ENCODE measurements at places on chromosomes 3 and 15.

DNA sequence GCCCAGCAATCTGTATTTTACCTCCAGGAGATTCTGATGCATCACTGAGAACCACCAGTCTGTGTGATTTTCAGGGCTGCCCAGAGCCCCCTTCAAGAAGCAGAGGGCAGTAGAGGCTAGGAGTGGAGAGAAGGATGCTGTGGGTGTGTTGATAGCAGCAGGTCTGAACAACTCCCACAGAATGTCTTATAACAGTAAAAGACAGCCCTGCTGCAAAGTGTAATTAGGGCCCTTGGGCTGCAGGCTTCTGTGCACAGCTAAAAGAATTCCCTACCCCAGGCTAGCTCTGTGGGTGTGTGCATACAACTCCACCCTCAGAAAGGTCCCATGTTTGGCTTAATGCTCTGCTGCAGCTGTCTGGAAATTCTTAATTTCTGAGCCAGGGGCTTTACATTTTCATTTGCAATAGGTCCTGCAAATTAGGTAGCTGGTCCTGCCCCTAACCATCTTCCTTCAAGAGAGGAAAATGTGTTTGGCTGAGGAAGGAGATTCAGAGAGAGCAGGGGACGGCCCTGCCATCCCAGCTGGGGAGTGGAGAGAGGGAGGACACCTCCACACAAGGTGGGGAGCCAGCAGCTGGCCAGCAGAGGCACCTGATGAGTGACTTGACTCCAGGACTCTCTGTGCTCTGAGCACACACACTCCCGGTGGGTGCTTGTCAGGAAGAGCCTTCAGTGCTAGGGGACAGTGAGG is 43.2 kb upstream of the RAB6B start:
- DNase-seq, result no peak

DNA sequence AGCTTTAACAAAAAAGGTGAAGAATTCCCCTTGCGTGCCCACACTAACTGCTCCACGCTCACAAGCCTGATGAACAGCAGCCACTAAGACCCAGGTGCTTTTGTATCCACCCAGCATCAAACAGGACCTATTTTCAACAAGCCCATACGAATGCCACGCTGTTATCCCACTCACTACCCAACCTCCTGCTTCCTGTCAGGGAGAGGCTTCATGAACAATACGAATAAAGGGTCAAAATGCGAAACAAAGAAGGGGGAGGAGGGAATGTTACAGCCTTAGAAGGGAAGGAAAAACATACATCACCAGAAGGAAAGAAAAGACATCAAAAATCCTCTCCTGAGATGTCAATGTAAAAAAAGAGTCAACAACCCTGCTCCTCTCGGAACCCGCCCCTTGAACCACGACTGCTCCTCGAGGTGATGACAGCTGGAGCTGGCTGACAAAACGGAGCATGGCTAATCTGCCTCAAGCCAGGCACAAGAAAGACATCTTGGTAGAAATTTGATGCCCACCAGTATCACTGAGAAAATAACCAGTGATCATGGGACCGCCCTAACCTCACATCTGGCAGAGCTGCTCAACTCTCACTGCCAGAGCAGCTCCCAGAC is 9.7 kb downstream of the ERC2 start:
- no peak for DNase-seq

DNA sequence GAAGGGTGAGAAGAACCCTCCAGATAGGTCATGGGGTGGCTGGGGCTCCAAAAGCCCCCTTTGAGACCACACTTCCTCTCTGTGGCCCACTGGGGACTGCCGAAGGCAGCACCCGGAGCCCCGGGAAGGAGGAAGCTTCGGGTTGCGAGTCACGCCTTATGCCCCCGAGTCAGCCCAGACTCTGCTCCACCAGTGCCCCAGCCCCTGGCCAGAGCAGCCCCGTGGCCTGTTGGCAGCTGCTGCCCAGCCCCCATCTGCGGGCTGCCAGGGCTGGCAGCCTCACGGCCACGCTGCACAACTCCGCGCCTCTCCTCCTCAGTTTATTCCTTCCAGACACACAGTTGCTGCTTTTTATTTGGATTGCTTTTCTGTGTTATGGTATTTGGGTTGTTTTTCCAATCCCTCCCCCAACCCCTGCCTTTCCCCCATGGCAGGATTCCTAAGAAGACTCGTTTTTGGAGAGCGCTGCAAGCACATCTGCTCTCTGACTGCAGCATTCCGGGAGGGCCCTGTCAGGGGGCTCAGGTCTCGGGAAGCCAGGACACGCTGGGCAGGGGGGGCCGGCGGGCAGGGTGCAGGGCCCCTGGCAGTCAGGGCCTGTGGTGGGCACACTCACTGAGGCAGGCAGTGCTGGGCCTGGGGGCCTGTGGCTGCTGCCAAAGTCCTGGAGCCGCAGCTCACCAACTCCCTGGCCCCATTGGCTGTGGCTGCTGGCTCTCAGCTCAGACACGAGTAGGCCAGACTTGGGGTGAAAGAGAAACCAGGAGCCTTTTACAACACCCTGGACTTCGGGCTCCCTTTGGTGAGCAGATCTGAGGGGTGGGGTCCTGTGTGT is 20.2 kb downstream of the MAGEF1 start:
- DNase-seq, result no peak

DNA sequence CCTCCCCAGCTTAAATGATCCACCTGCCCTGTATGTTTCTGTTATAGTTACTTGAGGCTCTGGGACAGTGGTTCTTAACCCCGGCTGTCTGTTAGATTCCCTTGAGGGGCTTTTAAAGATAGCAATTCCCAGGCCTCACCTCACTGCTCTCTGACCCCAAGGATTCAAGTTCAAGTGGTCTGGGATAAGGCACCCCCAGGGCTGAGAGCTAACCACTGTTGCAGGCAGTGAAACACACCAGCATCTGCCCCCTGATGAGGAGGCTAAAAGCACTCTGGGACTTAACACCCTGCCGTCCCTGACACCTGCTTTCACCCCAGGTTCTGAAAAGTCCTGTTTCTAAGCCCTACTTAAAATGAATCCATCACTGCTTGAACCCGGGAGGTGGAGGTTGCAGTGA is 103.7 kb downstream of the LRRK1 start:
- DNase-seq, result no peak

GRCh38 chr15:74168711-74169126 is 4.8 kb upstream of the ISLR start:
- no peak for DNase-seq

- no peak for DNase-seq
These were observed at the start of gene UROC1 for GRCh38 chr3:126517291-126517951. Gene UROC1, minus strand, starts transcription at chr3:126517773. Its CDS starts 54 bp downstream, at chr3:126517719.

GRCh38 chr3:2873986-2874385 is 236.2 kb downstream of the IL5RA start:
- no peak for DNase-seq
